Naive B cell (primary cell): ENCODE measurements at places on chromosomes 12 and 14. TPM values are rescaled to one million over a fixed set of nuclear protein-coding genes. Genes with fewer than 3 reads are reported as not detected.

PNMA1 gene
- polyA plus RNA-seq, result 10.6 TPM

TAS2R10 gene
- polyA plus RNA-seq, result not detected

FGF23 gene
- not detected for polyA plus RNA-seq

APOF gene
- polyA plus RNA-seq, result not detected

OR4N2 gene
- not detected for polyA plus RNA-seq

GRCh38 chr14:68174446-68174845, 354.9 kb downstream of the RAD51B start:
- no peak for DNase-seq

GRCh38 chr14:96734076-96734622, 63.0 kb upstream of the VRK1 start:
- DNase-seq, result no peak

- no peak for DNase-seq
Measured at GRCh38 chr12:56677680-56678079, 10.4 kb downstream of the PTGES3 start.

- DNase-seq, result no peak
Measured at GRCh38 chr12:33757701-33758100, 264.6 kb upstream of the ALG10 start.

GRCh38 chr12:61291647-61292046, 968.6 kb upstream of the USP15 start:
- no peak for DNase-seq

DNA sequence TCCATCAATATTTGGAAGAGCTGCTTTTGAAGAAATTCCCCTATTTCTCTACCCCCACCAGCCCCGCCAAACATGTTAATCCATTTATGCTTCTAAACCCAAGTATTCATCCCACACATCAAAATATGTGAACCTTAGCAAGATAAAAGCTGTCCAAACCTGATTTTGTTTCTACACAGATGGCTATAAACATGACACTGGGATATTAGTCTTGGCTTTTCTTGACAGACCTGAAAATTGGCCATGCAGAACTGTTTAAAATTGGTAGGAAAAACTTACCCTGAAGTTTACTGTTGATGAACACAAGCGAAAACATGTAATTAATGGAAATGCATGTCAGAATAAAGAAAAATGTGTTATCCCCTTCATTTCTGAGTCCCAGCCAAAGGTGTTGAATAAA, 370.0 kb downstream of the EGLN3 start:
- DNase-seq, result no peak

- DNase-seq, result no peak
Measured at GRCh38 chr12:31021809-31022494, 51.7 kb upstream of the DDX11 start.

- DNase-seq, result no peak
Measured at GRCh38 chr12:119885549-119885948, 8.4 kb upstream of the CIT start.
